Activated CD4-positive, alpha-beta T cell treated with anti-CD3 and anti-CD28 coated beads, Interleukin-2, amount 10 ng/mL, durations not matched to agents 7 days and 5 days (primary cell): ENCODE measurements at places on chromosomes 7 and 10. TPM values are rescaled to one million over a fixed set of nuclear protein-coding genes. Genes with fewer than 3 reads are reported as not detected.

The ITGB8 gene
- total RNA-seq, result not detected

The CPA4 gene
- not detected for total RNA-seq

The NT5C2 gene
- total RNA-seq, result 80.2 TPM

The DGKI gene
- 0.25 TPM for total RNA-seq

The KNDC1 gene
- 0.08 TPM for total RNA-seq

The PLCE1 gene
- 0.04 TPM for total RNA-seq

The AKR1D1 gene
- not detected for total RNA-seq

The TMEM130 gene
- total RNA-seq, result not detected

The ELMO1 gene
- 99.8 TPM for total RNA-seq

The TMEM60 gene
- total RNA-seq, result 15.9 TPM
